Metanephros (tissue), 2 donors: ENCODE measurements at places on chromosomes 13 and 19. TPM values are rescaled to one million over a fixed set of nuclear protein-coding genes. Genes with fewer than 3 reads are reported as not detected.

Gene CTU1
- total RNA-seq: 6.5 TPM

Gene LIM2
- total RNA-seq: not detected

Gene CPAMD8
- 40.6 TPM for total RNA-seq

Gene DCT
- total RNA-seq: 0.41 TPM

Gene ZNF607
- total RNA-seq: 9.3 TPM

Gene C19orf67
- not detected for total RNA-seq

Gene MUC16
- 0.06 TPM for total RNA-seq

Gene TIMM13
- total RNA-seq: 42.6 TPM

Gene RHPN2
- 22.0 TPM for total RNA-seq

Gene ZNF723
- not detected for total RNA-seq

Gene PGLYRP2
- total RNA-seq: not detected

Gene ZNF416
- total RNA-seq: 6.8 TPM
